Stimulated activated CD4-positive, alpha-beta T cell treated with anti-CD3 and anti-CD28 coated beads, Interleukin-1b, Interleukin-23, amount 100 ng/mL, for 1 hour (primary cell): ENCODE measurements at places on chromosomes 4 and X.

- no peak for DNase-seq
Observed at GRCh38 chrX:3717742-3718420, 4.4 kb upstream of the PRKX start.

DNA sequence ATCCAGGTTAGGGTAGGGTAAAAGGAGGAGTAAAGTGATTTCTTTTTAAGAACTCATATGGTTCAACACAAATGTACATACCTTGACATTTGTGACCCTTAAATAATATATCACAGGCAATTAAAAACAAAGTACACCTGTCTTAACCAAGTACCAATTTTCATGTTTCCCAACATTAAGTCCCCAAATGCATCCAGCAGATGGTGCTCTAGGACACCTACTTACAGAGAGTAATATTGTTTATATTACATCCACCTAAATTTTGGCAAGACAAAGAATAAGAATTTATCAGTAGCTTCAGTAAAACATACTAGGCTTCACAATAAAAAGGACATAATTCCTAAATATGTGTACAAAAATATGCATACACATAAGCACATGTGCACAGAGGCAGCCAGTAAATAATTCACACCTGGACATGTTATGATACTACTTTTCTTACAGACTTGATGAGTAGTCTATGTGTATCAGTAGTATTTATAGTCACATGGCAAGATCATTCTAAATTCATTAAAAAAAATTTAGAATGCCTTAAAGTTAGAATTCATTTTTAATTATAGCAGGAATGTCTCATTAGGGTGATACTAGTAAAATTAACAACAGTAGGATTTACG lies 219.7 kb downstream of the DCLK2 start:
- DNase-seq, result no peak

- no peak for DNase-seq
Observed at GRCh38 chr4:15510961-15511360, 41.3 kb downstream of the CC2D2A start.

DNA sequence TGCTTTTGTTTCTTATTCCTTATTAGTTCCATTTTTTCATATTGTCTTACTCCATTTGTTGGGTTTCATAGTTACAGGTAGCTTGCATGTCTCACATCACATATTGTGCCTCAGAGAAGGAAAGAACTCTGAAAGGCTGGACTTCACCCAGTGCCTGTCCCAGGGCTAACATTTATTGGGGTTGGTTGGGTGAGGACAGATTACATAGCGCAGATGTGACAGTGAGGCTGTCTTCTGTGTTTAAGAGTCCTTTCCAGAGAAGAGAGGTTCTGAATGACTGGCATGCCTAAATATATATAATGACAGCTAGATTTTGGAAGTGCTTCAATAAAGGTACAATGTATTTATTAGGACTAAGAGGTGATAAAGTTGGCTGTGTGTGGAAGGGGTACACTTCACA lies 2.7 kb downstream of the ZNF330 start:
- DNase-seq, result no peak
